ENCODE measurements at places on chromosomes 3 and 15. TPM values are rescaled to one million over a fixed set of nuclear protein-coding genes. Genes with fewer than 3 reads are reported as not detected.

KCNAB1 gene
- polyA plus RNA-seq = 3.5 TPM

ACKR4 gene
- polyA plus RNA-seq = 5.4 TPM

EFHB gene
- 0.69 TPM for polyA plus RNA-seq

CYP8B1 gene
- polyA plus RNA-seq = not detected

GPR171 gene
- polyA plus RNA-seq = 0.21 TPM

FGD5 gene
- 17.8 TPM for polyA plus RNA-seq

NGLY1 gene
- 27.5 TPM for polyA plus RNA-seq

LAMB2 gene
- 528 TPM for polyA plus RNA-seq

LRTM1 gene
- not detected for polyA plus RNA-seq

CACNA2D2 gene
- polyA plus RNA-seq = 1.8 TPM

NR1I2 gene
- 0.21 TPM for polyA plus RNA-seq

FOXL2NB gene
- 36.7 TPM for polyA plus RNA-seq

TF gene
- 0.87 TPM for polyA plus RNA-seq

CCDC54 gene
- polyA plus RNA-seq = not detected

APOD gene
- polyA plus RNA-seq = 161 TPM

THSD4 gene
- polyA plus RNA-seq = 3.6 TPM

LSG1 gene
- 46.6 TPM for polyA plus RNA-seq

CLN6 gene
- 13.9 TPM for polyA plus RNA-seq

MYEF2 gene
- 11.5 TPM for polyA plus RNA-seq

SLC28A1 gene
- polyA plus RNA-seq = 0.02 TPM

NPAP1 gene
- 0.31 TPM for polyA plus RNA-seq

FAIM gene
- 12.4 TPM for polyA plus RNA-seq

ACSBG1 gene
- 0.30 TPM for polyA plus RNA-seq

C15orf62 gene
- polyA plus RNA-seq = 0.33 TPM

RPL39L gene
- polyA plus RNA-seq = 8.5 TPM

DUOXA2 gene
- 0.17 TPM for polyA plus RNA-seq

AADACL2 gene
- 0.30 TPM for polyA plus RNA-seq

RNF168 gene
- 8.0 TPM for polyA plus RNA-seq

BOC gene
- polyA plus RNA-seq = 34.2 TPM

AGBL1 gene
- polyA plus RNA-seq = 0.02 TPM

MAP1A gene
- polyA plus RNA-seq = 26.0 TPM

MUC20 gene
- 1.5 TPM for polyA plus RNA-seq

CD200 gene
- 25.3 TPM for polyA plus RNA-seq

Data from ovary (tissue), 10 donors.